ENCODE measurements at places on chromosomes 4 and X.

GRCh38 chrX:86023811-86024210, 23.5 kb downstream of the CHM start:
- no peak for DNase-seq

GRCh38 chr4:6465955-6466354, 6.5 kb downstream of the PPP2R2C start:
- no peak for DNase-seq

DNA sequence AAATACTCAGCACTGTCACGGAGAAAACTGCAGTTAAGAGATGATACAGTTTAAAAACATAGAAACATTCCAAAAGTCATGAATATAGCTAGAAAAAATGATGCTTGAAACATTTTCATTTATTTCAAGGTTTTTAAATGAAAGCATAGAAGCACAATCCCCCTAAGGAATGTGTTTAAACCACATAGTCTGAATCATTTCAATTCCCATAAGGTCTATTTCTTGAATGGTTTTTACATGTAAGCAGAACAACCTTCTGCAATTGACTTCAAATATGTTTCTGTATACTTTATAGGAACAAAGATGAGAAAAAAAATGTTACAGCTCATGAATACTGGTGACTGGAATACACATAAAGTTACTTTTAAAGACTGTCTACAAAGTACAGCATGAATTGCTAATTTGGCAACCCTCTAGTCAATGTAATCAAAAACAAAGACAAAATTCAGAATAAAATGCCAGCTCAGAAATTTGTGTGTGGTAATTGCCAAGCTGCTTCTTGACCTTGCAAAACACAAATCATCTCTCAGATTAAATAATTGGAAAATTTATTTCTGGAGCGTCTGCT, 886.4 kb upstream of the ADGRL3 start:
- no peak for DNase-seq

DNA sequence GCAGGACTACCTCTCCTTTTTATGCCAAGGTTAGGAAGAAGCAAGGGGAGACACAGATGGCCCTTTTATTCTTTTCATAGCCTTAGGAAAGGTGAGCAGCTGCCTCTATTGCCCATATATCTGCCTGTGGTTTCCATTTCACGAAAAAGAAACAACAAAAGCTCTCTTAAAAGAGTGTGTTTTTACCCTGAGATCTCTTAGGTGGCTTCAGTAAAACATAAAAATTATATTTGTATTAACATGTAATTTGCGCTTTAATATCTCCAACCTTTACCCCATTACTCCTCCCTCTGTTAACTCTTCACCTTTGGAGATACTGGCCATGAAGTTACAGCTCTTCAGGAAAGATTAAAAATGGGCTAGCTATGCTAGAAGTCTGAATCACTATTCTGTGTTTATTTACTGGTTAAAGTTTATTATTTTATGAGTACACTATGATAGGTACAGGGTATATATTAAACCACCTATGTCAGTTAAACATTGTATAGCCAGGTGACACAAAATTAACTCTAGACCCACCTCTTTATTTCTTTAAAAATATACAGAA, 15.0 kb upstream of the SULT1B1 start:
- no peak for DNase-seq

- no peak for DNase-seq
These were observed 70.1 kb upstream of the LSM6 start for GRCh38 chr4:146105464-146105863.

DNA sequence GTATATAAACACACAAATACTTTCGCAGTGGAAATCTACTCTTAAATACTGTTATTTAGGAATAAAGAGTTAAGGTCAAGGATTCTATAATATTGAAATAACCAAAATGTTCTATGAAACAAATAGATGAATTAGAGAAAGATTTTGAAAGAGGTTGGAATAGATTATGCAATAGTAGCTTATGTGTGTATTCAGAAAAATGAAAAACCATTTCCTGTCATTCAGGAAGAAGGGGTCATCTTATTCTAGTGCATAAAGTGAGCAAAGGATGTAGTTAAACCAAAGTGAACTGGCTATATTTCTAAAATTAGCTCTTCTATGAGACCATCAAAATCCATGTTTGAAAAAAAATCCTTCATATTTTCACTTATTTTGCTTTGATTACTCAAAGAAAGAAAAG, 30.0 kb upstream of the MYOZ2 start:
- no peak for DNase-seq
